Caudate nucleus (tissue), 63 donors: ENCODE measurements at places on chromosomes 2 and 18.

- no peak for DNase-seq
These were observed 156.3 kb upstream of the CCDC68 start for GRCh38 chr18:55115606-55116005.

DNA sequence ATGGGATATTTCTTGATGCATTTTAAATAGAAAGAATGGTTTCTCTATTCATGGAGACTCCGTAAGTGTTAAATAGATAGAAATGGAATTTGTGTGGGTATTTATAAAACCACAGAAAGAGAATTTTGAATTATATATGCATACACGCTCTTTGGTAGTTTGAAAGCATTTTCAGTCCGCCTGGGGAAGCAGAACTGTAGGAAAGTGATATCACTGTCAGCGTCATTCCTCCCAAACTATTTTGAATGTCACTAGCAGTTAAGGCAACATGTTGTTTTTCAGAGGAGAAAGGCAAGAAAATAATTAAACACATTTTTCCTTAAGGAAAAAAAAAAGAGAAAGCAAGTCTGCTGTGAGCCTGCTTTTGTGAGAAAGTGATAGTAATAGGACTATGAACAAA is 8.7 kb upstream of the ERMN start:
- DNase-seq, result no peak

- DNase-seq, result no peak
These were observed 91.7 kb downstream of the SCN3A start for GRCh38 chr2:165112133-165112573.

GRCh38 chr2:207330912-207331311 is 165.2 kb upstream of the KLF7 start:
- no peak for DNase-seq

GRCh38 chr2:31327505-31327904 is 87.0 kb downstream of the XDH start:
- no peak for DNase-seq

DNA sequence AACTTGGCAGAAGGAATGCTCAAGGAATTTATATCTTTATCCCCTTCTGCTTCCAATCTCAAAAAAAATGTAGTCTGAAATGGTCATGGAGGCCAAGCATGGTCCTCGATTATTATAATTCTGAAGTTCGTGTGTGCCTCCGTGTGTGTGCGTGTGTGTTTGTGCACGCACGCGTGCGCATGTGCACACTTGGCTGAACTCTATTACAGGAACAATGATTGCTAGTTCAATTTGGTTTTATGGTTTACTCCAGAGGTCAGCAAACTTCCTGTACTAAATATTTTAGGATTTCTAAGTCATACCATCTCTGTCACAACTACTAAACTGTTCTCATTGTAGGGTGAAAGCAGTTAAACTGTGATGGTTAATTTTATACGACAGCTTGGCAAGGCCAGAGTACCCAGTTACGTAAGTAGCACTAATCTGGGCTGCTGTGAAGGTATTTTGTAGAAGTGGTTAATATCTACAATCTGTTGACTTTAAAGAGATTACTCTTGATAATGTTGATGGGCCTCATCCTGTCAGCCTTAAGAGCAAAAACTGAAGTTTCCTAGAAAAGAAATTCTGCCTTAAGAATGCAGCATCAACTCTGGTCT is 5.8 kb upstream of the MARCHF7 start:
- no peak for DNase-seq

DNA sequence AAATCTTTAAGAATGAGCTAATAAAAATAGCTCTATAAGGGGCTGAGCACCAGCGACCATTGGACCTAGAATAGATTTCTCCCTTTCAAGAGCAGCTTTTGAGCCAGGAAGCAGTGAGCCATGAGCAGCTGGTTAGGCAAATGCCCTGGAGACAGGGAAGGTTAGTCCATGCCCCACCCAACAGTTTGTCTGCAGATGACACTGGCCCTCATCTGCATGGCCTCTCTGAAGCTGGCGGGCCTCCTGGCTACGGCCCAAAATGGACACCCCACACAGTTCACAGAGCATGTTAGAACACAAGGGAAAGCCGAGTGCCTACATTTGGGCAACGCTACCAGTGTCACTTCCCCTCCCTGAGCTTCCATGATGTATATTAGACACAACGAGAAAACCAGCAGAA is 201.1 kb downstream of the MGAT5 start:
- DNase-seq, result no peak

DNA sequence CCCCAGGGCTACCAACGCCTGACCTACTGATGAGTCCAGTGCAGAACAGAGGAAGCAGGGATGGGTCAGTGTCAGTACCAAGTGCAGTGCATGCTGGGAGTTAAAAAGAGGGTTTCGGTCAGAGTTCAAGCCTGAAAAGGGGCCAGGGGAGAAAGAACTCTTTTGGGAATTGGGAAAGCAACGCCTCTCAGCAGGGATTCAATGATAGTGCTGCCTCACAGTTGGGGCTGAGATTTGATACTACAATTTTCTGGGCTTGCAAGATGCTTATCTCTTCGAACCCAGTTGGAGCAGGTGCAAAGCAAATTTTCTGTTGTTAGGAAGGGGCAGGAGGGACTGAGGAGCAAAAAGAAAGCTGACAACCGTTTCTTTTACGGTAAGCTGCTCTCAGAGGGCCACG is 82.6 kb downstream of the CERKL start:
- no peak for DNase-seq

DNA sequence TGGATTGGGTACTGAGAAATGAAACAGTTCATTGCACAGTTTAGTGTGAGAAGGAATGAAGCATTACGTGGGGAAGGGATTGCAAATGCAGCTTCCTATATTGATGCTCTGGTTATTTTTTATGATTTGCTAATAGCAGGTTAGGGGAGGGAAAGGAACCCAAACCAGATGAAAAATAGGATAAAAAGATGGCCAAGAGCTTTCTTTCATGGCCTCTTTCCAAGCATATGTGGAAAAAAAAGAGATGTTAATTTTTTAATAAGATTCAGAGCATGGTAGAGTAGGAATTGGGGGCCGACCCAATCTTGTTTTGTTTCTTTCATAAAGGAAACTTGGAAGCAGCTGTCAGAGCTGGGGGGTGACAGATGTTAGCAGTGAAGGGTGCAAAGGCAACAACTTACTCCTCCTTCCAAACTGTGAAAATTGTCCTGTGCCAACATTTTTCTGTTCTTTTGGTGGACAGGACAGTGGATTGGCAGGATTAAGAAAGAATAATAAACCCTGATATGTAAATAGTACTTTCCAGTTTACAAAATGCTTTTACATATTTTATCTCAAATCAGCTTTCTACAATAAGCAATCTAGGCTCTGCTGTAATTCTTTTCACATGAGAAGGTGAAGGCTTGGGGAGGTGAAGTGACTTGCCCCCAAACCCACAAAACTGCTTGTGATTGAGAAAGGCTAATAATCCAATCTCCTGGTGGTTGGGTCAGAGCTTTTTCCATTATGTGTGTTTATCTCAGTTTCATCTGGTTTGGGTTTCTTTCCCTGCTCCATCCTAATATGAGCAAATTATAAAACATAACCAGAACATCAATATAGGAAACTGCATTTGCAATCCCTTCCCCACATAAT is 270.1 kb downstream of the ETAA1 start:
- DNase-seq, result no peak

- DNase-seq, result no peak
These were observed 750.2 kb downstream of the CCDC85A start for GRCh38 chr2:56933976-56934375.

DNA sequence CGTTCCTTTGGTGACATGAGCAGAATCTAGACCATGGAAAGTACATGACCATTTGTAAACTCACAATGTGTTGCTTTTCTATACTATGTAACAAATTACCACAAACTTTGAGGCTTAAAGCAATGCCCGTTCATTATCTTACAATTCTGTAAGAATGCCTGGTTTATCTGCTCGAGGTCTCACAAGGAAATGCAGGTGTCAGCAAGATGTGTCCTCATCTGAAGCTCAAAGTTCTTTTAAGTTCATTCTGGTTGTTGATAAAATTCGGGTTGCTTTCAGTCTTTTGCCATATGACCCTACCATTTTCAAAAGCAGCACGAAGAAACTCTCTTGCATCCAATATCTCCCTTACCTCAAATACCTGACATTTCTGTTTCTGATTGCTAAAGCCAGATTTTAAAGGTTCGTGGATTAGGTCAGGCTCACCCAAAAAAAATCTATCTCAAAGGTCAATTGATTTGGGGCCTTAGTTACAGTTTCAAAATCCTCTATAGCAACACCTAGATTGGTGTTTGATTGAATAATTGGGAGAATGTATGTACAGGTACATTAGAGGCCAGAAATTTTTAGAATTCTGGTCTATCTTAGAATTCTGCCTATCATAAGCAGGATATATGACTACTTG is 125.9 kb downstream of the TMEM131 start:
- no peak for DNase-seq

DNA sequence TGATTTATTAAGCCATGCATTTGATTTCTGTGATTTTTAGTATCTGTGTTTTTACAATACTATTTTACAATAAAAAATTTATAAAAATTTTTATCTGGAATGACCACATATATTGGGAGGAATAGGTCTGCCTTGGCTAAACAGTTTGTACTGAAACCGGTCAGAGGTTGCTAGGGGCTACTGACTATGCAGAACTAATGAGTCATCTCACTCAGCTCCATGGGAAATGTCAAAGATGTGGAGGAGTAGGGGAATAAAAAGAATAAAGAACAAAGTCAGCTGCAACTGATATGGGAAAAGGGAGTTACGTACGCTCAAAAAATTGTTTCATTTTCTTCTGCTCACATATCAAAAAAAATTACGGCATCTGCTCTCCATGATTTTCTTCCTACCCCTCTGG is 8.6 kb upstream of the TMEM163 start:
- DNase-seq, result no peak

DNA sequence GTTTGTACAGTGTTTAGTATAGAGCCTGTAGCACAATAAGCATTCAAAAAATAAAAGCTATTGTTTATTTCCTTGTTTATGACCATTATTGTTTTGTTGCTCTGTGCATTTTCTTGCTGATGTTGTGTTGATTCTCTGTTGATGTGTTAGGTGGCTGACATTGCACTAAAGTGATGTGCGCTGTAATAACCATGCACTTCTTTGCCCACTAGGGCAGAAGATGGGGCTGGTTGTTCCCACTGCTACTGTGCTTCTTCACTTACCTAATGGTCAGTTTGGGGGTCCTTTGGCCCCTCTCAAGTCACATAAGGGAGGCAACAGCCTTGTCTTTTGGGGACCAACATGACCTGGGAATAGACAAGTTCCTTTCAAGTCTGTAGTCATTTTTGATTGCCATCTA is 6.0 kb downstream of the SCG2 start:
- no peak for DNase-seq

DNA sequence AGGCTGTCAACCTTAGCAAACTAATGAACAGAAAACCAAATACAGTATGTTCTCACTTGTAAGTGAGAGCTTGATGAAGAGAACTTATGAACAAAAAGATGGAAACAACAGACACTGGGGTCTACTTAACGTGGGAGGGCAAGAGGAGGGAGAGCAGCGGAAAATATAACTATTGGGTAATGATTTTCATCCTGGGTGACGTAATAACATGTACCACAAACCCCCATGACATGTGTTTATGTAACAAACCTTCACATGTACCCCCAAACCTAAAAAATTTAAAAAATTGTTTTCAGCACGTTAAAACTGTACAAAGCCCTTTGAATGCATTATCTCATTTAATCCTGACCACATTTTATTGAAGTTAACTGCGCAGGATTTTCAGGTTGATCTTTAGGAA is 64.9 kb upstream of the RBMS1 start:
- DNase-seq, result no peak

DNA sequence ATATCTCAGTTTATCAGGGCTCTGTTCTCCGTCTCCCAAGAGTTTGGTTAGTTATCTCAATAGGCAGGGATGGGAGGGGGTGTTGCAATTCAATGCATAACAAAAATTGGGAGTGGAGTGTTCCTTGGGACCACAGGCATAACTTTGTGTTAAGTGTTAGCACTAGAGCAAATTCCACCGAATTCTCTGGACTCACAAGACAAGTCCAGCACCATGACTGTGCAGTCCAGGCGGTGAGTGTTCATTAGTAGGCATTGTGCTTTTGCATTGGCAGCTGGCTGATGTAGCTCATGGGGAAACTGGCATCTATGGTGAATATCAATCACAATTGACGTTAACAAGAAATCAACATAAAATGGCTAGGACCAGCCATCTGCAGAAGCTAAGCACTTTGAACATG is 79.0 kb upstream of the CABLES1 start:
- DNase-seq, result no peak

GRCh38 chr18:22018366-22018765 is 151.0 kb upstream of the GATA6 start:
- no peak for DNase-seq

- DNase-seq, result no peak
These were observed 981.0 kb upstream of the CDH2 start for GRCh38 chr18:29157905-29158304.

DNA sequence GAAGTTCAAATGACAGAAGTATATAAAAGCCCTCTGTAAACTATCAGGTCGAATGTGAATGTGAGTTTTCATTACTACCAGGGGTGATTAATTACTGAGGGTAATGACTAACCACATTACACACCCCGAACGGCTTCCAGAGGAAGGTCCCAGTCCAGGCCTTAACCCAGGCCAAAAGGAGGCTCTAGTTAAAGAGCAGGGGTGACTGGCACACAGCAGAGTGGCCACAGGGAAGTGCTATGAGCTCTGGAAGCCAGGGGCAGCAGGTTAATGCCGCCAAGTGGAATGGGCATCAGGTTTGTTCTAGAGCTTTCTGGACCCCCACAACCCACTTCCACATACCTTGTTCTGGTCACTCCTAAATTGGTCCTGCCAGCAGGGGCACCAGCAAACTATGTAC is 87.7 kb downstream of the BCL11A start:
- no peak for DNase-seq

GRCh38 chr18:56097621-56098020 is 509.6 kb upstream of the TCF4 start:
- DNase-seq, result no peak

DNA sequence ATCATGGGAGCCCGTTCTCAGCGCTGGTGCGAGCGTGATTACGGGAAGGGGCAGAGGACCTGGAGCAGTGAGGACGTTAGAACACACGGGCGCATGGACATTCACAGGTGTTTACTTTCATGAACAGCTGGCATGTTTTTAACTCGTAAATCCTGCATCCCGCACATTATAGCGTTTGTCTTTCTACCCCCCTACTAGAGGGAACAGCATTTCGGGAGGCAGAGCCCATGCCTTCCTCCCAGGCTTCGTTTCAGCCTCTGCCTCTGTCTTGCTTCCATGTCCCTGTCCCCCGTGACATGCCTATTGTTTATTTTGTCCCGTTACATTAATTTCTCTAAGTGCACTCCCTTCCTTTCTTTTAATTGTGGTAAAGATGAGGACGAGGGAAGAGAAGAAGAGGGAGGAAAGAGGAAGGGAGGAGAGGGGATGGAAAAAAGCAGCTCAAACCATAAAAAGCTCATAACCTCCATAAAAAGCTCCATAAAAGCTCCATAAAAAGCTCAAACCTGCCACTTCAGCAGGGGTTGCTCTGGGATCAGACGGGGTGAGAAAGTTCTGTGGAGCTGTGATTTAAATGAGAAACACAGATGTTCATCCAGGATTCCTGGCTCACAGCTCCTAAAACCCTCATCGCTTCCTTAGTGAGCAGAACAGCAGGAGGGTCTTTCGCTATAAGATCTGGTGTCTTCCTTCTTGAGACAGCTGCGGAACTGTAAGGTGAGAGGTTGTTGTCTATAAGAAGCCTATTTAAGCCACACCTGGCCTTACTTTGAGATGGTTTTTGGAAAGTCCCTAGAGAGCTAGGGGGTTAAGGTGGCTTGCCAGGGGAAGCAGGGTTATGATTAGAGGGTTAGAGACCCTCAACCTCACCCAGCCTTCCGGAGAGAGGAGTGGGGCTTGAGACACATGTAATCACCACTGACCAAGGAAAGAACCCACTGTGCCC is 66.6 kb upstream of the SNTG2 start:
- DNase-seq, result no peak
